ENCODE measurements at places on chromosomes 2 and 18. TPM values are rescaled to one million over a fixed set of nuclear protein-coding genes. Genes with fewer than 3 reads are reported as not detected.

DNA sequence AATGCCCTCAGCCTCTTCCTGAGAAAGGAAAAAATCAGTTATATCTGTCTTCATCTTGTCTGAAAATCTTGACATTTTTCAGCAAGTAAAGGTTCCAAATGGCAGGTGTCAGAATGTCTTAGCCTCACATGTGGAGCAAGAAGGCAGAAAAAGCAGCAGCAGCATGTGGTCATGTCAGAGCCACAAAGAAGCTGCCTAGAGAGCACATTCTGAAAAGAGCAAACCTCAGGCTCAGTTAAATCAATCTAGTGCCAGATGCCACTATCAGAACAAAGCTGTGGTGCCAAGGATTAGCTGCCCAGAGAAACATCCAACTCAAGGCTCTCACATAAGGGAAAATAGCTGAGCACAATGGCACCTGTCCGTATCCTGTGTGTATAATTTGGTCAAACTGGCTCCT is 105.9 kb downstream of the SRBD1 start:
- DNase-seq, result no peak

DNA sequence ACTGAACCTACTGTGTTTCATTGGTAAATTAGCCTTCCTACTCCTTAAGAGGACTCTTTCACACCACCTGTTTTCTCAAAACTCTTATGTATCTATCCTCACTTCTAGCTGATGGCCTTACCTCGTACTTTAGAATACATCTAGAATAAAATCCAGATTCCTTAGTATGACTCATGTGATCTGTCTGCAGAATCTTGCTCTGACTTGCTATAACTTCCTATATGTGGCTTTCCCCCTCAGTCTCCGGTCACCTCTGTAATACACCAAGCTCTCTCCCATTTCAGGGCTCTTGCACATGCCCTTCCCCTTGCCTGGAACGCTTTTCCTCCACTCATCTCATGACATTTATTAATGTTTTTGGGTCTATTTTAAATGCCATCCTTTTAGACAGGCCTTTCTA is 95.6 kb upstream of the LHCGR start:
- no peak for DNase-seq

DNA sequence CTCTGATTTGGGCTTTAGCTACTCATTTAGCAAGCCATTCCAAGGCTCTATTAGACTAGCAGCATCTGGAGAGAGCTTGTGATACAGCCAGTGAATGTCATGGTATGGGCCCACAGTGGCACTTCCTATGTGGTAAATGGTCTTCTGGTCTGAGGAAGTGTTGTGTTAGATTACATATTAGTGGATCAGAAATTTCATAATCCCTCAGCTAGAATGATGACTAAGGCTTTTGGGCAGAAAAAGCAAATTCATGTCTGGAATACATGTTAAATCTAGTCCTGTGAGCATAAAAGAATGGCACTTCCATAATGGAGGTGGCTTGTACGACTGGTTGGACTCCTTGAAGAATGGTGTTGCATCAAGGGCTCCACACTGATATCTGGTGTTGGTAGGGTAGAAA is 436.8 kb upstream of the CWC22 start:
- no peak for DNase-seq

GRCh38 chr2:9912468-9912867 is 39.0 kb upstream of the GRHL1 start:
- DNase-seq, result no peak

GRCh38 chr2:200486529-200486928 is 23.3 kb downstream of the KCTD18 start:
- no peak for DNase-seq

GRCh38 chr2:17495590-17495989 is 22.6 kb downstream of the RAD51AP2 start:
- DNase-seq, result no peak

- no peak for DNase-seq
Measured at GRCh38 chr2:184004948-184005672, 593.2 kb upstream of the ZNF804A start.

DNA sequence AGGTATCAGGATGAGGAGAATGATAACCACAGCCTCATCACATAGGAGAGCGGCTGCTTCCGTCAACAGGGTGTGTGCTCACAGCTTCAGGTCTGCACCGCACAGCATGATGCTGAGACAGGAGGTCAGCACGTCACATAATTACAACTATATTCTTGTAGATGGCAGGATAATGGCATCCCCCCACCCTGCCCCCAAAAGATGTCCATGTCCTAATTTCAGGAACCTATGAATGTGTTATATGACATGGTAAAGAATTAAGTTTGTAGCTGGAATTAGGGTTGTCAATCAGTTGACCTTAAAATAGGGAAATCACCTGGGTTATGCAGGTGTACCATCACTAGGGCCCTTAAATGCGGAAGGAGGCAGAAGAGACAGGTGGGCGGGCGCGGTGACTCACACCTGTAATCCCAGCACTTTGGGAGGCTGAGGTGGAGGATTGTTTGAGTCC is 73.9 kb downstream of the ARL4C start:
- DNase-seq, result no peak

- peak; percentile 80 for DNase-seq
Measured at GRCh38 chr2:75565472-75566462, 5.0 kb upstream of the EVA1A start.

- no peak for DNase-seq
Measured at GRCh38 chr18:66792466-66792865, 188.6 kb upstream of the CDH19 start.

- no peak for DNase-seq
Measured at GRCh38 chr2:217656316-217656715, 346.5 kb downstream of the TNS1 start.

DNA sequence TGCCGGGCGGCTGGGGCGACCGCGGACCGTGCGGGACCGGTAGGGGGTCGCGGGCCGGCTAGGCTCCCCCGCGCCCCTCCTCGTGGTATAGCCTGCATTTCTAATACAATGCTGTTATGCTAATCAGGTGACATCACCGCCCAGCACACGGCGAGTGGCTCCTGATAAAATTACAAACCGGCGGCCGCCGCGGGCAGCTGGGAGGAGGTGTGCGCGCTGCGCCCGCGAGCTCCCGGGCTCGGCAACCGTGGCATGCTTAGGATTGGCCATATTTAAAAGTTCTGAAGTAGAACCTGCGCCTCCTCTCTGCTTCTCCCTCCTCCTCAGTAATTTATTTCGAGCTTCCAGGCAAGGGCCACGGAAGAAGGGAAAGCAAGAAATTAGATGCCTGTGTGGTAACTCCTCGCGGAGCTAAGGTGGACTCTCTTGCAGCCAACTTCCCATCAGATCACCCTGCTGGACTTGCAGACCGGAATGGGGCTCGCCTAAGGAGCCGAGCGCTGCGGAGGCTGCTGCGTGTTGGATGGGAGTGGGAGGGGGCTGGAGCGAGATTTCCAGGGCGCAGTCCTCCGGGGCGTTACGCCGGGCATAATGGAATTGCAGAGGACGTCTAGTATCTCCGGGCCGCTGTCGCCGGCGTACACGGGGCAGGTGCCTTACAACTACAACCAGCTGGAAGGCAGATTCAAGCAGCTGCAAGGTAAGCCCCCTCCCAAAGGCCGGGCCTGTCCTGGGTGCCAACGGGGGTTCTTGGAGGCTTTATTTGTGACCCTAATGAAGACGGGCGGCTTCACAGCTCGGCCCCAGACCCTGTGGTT is 102.3 kb downstream of the SPTBN1 start:
- peak; percentile 78 for DNase-seq

DNA sequence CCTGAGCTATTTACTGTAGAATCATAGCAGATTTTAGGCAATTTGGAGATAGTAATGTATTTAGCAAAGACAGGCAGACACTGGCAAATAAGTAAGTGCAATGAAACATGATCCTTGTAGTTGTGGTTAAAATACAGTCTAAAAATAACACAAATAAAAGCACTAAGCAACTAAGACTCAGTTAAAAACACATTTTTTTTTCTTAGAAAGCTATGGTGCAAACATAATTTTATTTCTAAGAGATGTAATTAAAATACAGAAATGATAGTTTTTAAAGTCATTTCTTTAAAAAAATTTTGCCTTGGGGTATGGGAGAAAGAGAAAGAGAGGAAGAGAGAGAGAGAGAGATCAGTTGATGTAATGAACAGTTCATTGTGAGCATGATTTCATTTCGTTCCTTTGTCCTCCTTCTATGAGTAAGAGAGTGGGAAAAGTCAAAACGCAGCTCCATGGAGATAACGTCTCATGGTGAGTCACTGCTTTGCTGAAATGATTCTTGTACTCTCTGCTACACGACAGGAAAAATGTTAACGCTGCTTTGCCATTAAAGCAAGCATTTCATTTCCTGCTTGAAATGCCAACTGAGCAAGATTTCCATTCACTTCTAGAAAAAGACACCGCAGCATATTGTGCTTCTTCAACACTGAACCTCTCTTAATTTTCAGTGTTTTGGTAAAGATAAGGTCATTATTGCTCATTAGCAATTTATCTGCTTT is 61.3 kb upstream of the PGAP1 start:
- DNase-seq, result peak; percentile 46

- DNase-seq, result no peak
Measured at GRCh38 chr2:204104811-204105210, 168.2 kb downstream of the ICOS start.

DNA sequence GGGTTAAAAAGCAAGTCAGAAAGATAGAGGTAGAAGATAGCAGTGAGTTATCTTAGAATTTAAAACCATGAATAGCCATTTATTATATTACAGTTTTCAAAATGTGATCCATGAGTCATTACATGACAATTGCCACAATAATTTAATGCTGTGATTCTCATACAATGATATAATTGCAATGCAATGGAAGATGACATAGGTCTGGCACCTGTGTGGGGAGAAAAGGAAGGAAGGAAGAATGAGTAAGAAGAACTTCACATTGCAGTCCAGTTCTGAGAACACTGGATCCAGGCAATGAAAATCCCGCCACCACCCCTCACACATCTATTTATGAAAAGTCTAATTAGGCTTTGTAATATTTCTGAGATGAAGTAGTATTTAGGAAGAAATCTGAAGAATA is 738.1 kb upstream of the LINC00305 start:
- DNase-seq, result no peak

GRCh38 chr2:11118761-11119160 is 36.5 kb upstream of the SLC66A3 start:
- no peak for DNase-seq

DNA sequence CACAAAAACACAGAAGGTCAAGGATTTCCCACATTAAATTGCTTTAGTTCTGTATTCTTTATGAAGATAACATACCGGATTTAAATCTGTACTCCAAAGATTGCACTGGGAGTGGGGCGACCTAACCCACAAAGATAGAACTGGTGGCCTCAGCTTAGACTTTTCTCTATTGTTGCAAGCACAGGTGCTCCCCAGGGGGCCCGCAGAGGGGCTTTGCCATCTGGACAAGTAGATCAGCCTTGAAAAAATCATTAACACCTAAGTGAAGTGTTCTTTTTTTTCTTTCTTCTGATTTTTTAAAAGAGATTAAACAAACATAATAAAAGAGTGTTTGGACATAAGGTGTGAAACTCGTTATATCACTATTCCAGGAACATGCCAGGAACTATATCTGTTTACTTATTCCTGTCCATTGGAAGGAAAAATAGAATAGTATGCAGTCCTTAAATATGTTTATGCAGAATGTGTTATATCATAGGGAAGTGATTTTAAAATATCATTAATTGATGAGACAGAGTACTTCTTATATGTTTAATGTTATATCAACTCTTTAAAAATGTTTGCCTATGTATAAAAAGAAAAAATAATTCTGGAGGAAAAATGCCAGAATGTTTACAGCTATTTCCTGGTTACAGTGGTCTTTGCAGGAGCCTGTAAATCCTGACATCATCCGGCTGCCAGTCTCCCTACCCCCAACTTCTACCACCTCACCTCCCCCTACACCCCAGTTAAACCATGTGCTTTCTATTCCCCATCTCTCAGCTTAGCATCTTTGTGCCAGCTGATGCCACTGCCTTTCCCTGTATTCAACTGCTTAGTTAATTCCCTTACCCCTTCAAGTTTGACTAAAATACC is 679.2 kb downstream of the CNTNAP5 start:
- DNase-seq, result no peak

GRCh38 chr2:64062840-64063239 is 43.6 kb upstream of the VPS54 start:
- no peak for DNase-seq

- DNase-seq, result no peak
Measured at GRCh38 chr2:109232909-109233308, 103.9 kb downstream of the SH3RF3 start.

DNA sequence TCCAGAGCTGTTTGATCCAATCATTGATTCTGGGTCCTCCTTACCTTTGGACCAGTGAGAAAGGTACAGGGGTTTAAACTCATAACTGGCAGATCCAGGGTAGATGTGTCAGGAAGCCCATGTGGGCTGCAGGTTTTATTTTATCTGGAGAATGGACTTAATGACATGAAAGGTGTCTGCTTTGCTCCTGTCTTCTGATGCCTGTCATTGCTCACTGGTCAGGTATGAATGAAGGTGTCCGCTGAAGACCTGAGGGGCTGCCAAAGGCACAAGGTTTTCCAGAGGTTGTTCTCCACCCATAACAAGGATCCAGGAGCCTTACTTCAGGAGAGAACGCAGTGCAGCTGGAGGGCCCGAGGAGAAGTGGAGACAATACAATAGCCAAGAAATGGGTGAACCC is 74.2 kb downstream of the CHRNA1 start:
- DNase-seq, result no peak

DNA sequence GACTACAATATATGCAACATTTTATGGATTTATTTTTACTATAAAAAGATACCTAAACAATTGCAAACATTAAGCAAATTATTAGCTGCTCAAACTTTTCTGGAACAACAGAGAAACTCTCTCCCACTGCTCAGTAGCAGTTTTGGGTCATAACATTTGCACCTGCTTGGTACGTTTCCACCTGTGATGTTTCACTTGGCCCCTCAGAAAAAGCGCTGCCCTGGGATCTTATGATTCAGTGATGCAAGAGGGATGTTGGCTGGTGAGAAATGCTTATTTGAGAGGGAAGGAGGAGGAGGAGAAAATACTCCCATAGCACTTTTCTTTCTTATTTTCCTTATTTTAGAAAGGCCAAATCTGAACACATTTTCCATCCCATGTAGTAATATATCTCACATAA is 9.2 kb downstream of the IRS1 start:
- no peak for DNase-seq

Gene TMBIM1
- polyA plus RNA-seq, result 127 TPM

Gene B3GNT7
- 0.12 TPM for polyA plus RNA-seq

Gene HOXD12
- not detected for polyA plus RNA-seq

Gene MYCN
- not detected for polyA plus RNA-seq

Gene ZNF512
- polyA plus RNA-seq, result 29.8 TPM

Gene MOGAT1
- polyA plus RNA-seq, result 0.98 TPM

Gene STPG4
- 0.20 TPM for polyA plus RNA-seq

Gene ZNF396
- polyA plus RNA-seq, result 0.47 TPM

Gene FLACC1
- 0.51 TPM for polyA plus RNA-seq

All from HepG2 (cell line).